Eye (tissue), 1 donor: ENCODE measurements at places on chromosomes 5 and 9.

- DNase-seq: no peak
These were observed 236.9 kb downstream of the GLIS3 start for GRCh38 chr9:4062966-4063365.

DNA sequence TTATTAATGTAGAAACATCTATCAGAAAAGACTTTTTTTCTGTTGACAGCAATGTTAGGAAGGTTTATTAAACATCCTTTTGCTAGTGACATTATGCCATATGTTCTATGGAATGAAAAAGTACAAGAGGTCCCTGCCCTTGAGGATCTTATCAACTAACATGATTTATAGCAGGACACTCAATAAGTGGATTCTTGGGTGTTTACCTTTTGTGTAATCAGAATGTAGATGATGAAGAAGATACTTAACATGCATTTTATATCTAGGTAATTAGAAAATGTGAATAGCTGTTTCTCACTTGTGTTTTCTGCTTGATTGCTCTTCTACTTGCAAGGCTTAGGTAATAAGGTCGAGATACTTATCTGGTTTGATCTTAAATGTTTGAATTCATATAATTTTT, 4.9 kb downstream of the HMGCR start:
- no peak for DNase-seq

- no peak for DNase-seq
These were observed 252.5 kb upstream of the DMRT1 start for GRCh38 chr9:588981-589380.

DNA sequence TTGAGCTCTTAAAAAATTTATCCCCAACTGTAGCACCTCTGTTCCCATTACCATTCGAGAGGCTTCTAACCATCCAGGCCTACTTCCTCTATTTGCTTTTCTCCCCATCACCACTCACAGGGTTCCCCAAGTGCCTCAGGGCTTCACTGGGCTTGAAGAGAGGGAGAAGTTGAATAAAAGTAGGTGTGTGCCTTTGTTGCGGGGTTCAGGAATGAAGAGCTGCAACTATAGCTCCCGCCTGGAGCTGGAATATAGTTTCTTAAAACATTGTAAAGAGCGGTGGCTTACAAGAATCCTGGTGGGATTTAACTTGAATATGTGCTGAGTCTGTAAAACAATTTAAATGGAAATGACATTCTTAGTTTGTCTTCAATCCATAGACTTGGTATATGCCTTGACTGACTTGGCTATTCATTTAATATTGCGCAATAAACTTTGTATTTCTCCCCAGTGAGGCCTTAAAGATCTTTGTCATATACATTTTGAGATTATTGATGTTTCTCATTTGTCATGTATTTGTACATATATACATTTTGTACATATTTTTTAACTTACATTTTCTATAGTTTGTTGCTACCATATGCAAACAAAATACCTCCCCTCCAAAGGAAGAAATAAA, 7.2 kb downstream of the ENTREP1 start:
- DNase-seq: no peak

DNA sequence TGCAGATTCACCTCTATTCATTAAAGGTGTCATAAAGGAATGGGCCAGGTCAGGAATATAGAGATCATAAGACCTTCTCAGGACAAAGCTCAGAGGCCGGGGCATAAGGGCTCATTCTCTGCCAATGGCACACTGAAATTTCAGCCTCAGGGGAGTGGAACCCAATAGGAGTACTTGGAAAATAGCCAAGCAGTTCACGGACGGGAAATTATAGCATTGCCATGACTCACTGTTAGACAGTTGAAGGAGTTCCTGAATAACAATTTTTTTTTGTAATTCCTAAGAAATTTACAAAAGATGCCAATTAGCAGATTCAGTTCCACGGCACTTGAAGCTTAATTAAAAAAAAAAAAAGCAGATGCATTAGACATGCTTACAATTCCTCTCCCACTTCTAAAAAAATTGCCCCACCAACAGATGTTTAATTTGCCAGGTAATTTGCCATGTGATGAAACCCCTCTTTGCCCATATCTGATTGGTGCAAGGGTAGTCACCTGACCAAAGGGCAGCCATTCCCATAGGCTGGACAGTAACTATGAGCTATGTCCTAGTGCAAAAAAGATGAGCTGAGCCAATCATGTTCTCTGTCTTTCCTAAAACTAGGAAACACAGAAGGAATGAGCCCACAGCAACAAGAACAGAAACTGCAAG, 58.6 kb downstream of the PTCD2 start:
- peak; percentile 55 for DNase-seq

GRCh38 chr9:133227242-133227860, 18.3 kb upstream of the OBP2B start:
- no peak for DNase-seq

DNA sequence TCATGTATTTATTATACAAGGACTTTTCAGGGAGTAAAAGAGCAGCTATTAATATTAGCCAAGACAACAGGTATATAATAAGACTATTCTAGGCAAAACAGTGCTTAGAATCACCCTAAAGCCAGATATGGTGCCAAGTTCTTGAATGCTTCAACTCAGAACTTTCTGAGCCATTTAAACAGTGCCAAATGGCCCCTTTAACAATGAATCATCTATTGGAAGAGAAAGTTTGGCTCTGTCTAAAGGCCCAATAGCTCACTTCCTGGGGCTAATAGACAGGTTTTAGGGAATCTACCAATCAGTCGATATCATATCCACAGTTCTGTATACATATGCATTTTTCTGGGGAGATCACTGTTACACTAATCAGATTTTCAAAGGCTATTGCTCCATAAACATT, 42.9 kb downstream of the ZNF474 start:
- no peak for DNase-seq

- DNase-seq: no peak
These were observed 91.8 kb upstream of the DMRT1 start for GRCh38 chr9:749716-750115.

DNA sequence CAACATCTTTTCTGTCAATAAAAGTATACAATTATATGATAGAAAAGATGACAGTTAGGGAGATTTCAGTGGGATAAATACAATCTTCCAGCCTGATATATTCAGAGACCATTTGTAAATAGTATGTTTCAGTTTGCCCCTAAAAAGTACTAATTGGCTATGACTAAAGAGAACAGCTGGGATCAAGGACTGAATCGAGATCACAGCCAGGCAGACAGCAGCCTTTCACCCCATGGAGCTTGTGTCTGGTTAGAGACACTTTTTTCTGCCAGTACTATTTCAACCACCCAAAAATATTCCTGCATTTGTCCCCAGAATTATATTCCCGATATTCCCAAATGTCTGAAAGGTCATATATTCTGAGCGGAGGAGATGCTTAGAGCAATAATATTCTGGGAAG, 577.3 kb upstream of the TLE4 start:
- DNase-seq: peak; percentile 42

DNA sequence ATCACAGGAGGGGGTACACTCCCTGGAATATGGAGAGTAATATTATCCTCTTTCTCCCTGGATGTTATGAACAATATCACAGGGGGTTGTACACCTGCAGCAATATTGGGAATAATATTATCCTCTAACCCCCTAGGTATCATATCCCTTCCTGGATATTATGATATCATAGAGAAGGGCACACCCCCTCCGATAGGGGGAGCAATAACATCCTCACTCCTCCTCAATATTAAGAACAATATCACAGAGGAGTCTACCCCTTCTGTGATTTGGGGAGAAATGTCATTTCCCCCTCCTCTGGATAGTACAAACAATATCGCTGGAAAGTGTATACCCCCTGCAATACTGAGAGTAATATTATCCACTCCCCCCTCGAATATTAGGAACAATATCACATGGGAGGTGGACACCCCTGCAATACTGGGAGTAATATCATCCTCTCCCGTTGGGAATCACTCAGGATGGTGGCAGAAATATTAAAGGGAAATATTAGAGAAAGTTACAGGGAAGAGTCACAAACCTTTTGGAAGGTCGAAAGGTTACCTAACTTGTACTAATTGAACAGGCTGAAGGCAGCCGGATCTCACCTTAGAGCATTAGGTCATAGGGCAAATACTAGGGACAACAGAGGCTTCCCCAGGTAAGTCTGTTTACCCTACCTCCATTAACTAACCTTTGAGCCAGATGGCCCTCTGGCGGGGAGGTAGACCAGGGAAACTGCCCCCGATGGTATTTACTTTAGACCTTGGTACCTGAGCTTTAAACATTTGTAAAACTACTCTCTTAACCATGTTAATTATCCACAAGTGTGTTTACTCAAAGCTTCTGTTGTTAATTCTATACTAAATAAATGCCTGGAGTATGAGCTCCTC, 57.5 kb upstream of the FREM1 start:
- no peak for DNase-seq

DNA sequence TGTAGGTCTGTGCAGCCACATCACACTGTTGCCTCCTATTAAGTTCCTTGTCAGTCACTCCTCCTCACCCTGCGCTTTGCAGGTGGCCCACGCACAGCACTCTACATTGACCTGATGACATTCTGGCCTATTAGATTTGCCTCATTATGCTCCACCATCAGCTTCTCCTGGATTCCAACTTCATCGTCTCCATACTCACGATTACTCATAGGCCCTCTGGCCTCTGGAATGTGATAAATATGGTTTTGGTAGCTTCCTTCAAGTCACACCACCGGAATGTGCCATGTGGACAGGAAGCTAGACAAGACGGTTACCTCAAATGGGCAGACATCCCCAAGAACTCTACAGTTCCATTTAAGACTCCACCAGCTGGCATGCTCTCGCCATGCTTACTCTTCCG, 158.0 kb upstream of the LHFPL2 start:
- peak; percentile 81 for DNase-seq

- no peak for DNase-seq
These were observed 11.6 kb upstream of the PAPPA start for GRCh38 chr9:116141864-116142561.

- DNase-seq: no peak
These were observed 101.5 kb downstream of the SPATA31D1 start for GRCh38 chr9:82090046-82090445.

DNA sequence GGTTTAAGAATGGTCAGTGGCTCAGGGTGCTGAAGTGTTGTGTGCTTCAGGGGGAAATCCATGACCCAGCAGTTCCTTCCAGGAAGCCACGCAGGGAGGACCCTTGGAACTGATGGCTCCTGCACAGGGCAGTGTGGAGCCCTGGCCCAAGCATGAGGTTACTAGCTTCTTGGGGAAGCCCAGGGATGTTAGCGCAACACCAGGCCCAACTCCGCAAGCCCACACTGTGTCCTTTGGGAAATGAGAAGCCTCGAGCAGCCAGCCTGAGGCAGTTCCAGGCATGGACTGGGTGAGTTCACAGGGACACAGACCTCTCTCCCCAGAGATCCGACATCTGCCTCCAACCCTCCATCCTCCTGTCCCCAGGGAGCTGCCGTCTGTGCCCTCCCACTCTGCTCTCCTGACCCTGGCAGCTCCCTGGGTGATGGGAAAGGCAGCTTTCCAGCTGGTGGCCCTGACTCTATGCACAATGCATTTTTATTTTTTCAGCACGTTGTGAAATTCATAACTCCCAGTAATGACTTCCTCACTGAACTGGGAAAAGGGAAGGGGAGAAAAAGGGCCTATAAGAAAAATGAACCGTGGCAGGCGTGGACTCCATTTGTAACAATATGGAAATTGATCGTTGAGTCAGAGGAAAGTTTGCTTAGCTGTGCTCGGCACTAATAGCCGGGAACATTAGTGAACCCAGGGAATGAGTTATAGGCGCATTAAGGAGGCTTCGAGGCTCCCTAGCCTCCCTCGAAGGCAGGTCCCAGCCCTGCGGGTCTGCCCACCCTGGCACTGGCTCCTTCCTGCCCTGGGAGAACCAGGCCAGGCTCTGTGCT, 34.1 kb downstream of the LMX1B start:
- DNase-seq: no peak

- DNase-seq: peak; percentile 51
These were observed 210.7 kb upstream of the SLC24A2 start for GRCh38 chr9:19999491-20000057.

- DNase-seq: no peak
These were observed 2.1 kb downstream of the MGAT4B start for GRCh38 chr5:179804555-179804947.

GRCh38 chr5:35089334-35090314, 41.9 kb upstream of the AGXT2 start:
- DNase-seq: peak; percentile 85

GRCh38 chr9:132456241-132456640, 46.2 kb downstream of the CFAP77 start:
- no peak for DNase-seq

DNA sequence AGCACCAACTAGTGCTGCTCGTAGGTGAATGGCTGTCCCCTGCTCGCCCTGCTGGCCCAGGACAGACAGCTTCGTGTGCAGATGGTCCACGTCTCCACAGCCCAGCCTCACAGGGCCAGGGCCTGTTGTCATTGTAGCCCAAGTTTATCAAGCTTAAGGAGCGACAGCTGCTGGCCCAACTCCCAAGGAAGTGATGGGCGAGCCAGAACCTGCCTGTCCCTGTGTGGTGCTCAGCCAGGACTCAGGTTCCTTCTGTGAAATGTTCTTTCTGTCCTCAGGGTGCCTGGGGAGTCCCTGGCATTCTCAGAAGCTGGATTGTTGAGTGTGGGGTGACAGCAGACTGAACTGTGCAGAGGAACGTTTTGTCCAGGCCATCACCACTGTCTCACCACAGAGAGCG, 16.4 kb downstream of the TRIP13 start:
- no peak for DNase-seq

- DNase-seq: peak; percentile 86
These were observed 8.3 kb upstream of the ENC1 start for GRCh38 chr5:74648835-74649293.

- DNase-seq: no peak
These were observed 39.1 kb upstream of the RASGRF2 start for GRCh38 chr5:80921026-80921425.

GRCh38 chr5:35820735-35821134, 36.0 kb upstream of the IL7R start:
- no peak for DNase-seq

DNA sequence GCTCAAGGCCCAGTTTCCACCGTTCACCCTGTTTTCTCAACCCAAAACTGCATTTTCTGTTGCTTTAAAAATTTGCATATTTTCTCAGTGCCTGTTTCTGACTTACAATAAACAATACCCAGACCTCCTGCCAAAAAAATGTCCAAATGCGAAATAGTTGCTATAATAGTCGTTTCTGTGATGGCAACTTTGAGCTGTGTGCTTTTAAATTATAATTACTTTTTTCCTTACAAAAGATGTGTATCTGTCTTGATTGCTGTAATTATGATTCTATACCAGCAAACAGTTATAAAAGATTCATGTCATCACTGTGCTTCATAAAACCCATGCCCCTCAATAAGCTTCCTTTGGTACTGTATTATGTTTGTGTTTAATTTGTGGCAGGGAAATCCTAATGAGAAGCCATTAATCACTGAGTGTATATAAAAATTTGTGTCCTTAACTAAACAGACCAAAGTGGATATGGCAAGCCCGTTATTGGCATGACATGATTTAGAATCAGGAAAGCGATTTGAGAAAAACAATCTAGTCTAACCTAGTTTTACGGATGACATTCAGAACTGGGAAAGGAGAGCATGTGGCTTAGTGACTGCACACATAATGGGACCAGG, 5.4 kb upstream of the SLC1A3 start:
- no peak for DNase-seq
